Fibroblast of lung (primary cell): ENCODE measurements at places on chromosomes 1 and 21.

- DNase-seq, result no peak
These were observed 415.0 kb upstream of the ESRRG start for GRCh38 chr1:217138173-217138765.

DNA sequence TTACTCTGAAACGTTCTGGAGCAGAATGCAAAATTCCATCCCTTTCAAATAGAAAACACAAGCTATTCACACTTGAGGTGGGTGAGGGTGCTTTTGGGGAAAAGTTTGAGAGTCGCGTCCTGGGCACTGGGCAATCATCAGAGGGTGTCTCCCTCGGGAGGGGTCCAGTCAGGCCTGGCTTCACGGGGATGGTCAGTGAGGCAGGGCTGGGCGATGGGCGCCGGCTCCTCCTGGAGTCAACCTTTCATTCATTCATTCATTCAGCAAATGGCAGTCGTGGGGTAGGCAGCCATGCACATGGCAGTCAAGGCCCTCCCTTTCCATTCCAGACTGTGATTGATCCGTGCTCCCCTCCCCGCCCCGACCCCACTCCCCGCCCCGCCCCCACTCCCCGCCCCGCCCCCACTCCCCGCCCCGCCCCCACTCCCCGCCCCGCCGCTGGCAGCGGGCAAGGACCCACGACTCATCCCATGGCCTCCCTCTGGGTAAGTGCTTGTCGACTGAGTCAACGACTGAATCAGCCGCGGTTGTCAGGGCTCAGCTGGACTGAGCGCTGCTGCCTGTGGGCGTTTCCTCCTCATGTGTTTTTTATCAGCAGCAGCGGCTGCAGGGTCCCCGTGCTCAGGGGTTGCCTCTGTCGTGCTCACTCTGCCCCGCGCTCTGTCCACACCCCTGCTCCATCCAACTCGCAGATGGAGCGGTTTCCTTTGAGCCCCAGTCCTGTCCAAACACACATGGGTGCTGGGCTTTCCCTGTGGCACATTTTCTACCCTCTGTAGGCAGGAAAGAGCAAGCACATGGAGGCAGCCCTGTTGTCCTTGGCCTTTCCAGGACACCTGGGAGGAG is 12.5 kb upstream of the SPSB1 start:
- DNase-seq, result peak; percentile 95

DNA sequence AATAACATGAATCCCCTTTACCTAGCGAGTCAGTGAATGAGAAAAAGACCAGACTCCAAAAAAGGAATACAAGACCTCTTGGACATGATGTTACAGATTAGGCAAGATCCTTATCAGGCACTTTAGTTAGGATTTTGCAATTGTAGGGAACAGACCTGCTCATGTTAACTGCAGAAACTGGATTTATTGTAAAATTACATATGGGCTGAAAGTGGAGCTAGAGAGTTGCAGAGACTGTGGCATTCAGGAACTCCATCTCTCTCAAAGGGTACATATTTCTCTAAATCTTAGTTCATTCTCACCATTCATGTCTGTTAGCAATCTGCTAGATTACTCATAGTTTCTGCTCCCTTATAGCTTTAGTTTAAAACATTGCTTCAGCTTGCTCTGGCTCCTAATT is 142.2 kb downstream of the PAPPA2 start:
- DNase-seq, result no peak

DNA sequence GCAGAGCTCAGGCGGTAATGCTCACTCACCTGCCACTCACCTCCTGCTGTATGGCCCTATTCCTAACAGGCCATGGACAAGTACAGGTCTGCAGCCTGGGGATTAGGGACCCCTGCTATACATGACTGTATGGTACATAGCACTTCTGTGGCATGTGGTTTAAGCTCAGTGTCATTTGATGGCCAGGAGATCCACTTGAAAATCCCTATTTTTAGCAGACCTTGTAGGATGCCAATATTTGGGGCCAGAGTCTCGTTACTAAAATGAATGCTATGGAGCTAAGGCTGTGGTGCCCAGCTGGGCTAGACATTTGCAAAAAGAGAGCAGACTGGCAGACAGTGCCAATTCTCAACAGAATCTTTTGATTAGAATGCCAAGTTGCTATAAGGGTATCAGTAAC is 1.7 kb upstream of the ANGPTL7 start:
- DNase-seq, result no peak

DNA sequence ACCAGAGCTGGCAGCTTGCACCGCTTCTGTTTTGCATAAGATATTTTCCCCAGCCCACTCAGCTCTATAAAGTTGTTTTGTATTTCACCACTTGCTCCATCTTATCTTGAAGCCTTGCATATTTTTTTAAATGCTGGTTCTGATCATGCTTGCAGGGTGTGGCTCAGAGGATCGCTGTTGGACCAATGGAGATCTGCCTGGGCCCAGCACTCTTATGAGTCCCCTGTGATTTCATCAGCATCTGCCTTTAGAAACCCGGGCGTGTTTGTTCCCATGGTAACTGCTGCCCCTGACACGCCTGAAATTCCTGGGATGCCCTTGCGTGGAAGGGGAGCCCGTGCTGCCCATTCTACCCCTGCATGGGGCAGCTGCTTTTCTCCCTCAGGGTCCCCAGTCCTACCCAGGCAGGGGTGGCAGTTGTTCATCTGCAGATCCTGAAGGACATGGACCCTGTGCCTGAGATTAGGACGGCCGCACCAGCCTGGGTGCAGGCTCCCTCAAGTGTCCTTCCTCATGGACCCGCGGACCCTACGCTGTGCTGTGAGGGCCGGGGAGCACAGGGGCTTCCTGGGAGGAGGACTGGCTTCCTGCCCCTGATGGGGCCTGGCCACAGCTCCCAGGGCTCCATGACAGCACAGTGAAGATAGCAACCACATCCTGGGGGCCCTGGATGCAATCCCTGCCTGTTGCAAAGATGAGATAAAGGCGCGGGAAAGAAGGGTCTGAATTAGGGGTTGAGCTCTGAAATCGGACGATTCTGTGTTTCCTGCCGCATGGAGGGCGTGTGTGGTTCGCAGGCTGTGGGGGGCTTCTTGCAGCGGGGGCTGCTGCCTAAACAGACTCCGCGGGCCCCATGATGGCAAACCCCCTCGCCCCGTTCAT is 226.5 kb downstream of the SDCCAG8 start:
- peak; percentile 77 for DNase-seq

DNA sequence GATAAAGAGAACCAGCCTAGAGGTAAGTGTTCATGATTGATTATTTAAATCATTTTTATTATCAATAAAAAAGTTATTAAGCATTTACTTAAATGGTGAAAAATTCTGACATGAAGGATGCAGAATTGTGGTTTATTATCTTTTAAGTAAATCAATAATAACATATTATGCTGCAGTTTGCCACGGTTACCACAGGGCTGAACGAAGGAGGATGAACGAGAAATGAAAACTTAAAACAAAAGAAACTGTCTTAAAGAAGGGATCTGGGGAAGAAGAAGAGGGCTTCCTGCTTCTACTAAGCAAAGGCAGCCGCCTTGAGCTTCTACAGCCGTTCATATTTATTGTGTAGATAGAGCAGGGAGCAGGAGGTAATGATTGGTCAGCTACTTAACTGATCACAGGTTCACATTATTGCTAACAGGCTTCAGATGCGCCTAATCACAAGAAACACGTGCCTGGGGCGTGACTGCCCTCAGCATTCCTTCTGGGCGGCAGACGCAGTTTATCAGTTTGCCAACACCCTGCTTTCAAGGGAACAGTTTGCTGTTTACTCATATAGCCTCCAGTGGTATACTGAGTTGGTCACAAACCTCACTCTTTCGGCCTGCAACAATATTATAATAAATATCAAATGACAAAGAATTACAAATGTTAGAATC is 5.8 kb upstream of the FNBP1L start:
- DNase-seq, result no peak

- DNase-seq, result no peak
These were observed 509 bp downstream of the ADAMTS4 start for GRCh38 chr1:161198194-161198896.

DNA sequence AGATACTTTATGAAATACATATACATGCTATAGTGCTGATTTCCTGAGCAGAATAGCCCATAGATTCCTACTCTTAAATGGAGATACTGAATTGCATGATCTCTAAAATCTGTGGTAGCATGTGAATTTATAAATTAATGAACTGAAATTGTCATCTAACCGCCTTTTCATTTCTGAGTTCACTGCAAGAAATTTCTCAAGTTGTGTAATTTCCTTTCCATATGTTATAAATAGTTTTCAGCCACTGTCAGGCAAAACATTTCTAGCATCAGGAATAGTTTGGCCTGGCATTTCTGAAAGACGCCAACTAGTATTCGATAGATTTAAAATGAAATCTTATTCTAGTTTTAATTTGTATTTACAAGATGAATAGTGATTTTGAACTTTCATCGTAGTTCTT is 310.1 kb downstream of the USH2A start:
- no peak for DNase-seq

DNA sequence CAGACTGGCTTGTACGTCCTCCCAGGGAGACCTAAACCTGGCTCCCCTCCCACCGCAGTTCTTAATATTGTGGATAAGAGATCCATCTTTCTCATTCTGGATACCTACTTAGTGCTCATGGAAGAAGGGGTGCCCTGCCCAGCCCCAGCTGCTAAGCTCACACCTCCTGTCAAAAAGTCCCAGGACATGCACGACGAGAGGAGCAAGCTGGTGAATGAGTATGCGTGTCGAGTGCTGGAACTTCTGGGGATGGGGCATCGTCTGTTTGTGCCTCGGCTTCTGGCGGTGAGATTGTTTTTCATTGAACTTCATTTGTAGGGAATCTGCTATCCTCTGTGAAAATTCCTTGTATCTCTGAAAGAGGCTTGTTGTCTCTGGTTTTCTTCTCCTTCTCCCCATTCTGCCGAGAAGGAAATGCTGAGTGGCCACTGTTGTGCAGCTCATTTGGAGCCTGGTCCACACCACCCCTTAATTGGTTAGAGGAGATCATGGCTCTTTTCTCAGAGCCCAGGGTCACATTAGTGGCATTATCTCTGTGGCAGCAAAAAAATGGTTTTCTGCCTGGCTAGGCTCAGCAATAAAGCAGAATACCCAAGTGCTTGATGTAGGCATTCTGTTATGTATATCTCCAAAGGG is 199.4 kb upstream of the CACYBP start:
- DNase-seq, result no peak

DNA sequence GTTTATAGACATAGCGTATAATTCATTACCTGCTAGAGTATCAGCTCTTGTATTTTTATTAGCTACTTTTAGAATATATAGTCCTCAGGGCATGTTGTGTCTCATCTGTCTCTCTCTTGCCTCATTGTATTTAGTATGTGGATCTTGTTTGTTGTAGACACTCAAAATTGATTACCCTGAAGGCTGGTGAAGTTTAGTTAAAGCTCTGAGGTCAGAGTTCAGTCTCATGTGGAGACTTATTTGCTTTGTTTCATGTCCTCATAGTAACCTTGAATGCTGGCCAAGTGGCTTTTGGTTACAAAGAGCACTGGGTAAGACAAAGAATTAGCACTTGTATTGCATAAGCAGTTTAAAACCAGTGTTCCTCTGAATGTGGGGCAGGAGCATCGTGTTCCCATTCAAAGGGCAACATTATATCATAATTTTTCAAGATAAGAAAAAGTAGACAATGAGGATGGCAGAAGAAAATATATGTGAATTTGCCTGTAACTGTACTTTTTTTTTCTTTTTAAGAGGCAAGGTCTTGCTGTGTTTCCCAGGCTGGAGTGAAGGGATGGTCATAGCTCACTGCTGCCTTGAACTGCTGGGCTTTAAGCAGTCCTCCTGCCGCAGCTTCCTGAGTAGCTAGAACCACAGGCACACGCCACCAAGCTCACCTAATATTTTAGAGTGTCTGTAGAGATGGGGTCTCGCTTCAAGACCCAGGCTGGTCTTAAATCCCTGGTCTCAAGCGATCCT is 17.4 kb downstream of the CNST start:
- DNase-seq, result no peak
